NCI-H510A treated with DMSO at 0.1 percent for 48 hours (cell line): ENCODE measurements at places on chromosomes 1 and 21.

- no peak for DNase-seq
Measured at GRCh38 chr1:107559881-107560280, 405.1 kb downstream of the VAV3 start.

DNA sequence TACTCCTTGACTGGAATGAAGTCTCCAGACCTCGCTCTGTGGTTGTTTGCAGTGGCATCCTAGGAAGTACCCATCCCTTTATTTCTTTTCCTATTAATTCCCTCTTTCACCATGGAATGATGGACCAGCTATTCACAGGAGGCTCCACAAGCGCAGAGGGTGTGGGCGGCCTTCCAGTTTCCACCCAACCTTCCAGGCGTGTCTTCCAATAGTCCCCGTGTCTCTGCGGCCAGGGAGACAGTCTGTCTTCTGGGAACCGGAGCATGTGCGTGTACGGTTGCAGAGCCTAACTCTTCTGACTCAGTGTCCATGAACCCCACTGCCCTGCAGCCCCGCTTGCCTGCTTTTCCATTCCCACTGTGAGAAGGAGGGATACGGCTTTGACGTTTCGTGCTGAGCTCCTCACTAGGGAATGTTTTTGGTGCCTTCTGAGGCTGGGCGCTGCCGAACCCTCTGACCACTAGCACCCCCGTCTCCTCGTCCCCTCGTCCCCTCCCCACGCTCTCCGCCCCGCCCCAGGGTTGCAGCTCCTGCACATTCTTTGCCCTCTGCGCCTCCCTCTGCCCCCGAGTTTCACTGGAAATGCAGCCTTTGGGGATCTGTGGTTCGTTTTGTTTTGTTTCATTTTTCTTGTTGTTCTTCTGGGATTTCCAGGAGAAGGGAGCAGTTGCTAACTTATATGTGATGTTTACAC, 26.3 kb upstream of the FAM3B start:
- DNase-seq = no peak

- no peak for DNase-seq
Measured at GRCh38 chr1:201775380-201775779, 53.6 kb upstream of the IPO9 start.

- no peak for DNase-seq
Measured at GRCh38 chr21:46562964-46563607, 41.8 kb downstream of the S100B start.

DNA sequence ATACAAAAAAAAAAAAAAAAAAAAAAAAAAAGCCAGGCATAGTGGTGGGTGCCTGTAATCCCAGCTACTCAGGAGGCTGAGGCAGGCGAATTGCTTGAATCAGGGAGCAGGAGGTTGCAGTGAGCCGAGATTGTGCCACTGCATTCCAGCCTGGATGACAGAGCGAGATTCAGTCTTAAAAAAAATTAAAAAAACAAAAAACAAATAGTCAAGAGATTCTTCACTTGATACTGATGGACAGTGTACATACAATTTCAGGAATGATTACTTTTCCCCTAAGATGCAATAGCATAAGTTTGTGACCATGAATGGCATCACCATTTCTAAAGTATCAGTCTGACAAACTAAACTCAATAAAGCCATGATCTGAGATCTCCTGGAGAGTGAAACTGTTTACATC, 60.8 kb upstream of the IVNS1ABP start:
- DNase-seq = no peak

GRCh38 chr1:164440232-164440631, 118.8 kb upstream of the PBX1 start:
- no peak for DNase-seq

- no peak for DNase-seq
Measured at GRCh38 chr1:40785446-40785845, 1.9 kb downstream of the KCNQ4 start.

DNA sequence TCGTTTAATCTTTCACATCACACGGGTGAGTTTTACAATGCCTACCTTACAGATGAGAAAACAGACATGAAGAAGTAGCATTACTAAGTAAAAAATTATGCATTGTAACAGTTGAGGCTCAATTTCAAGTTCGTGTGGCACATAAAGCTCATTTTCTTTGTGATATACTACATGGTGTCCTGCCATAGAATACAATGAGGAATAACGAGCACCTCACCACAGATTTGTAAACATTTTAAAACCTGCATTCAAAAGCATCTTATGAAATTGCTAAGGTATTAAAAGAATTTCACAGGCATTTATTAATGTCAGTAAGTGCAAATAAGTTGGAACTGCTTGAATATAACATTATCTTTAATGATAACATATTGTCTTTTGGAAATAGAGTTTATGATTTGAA, 47.8 kb upstream of the DEPDC1 start:
- DNase-seq = no peak

GRCh38 chr1:59161136-59161535, 135.8 kb upstream of the FGGY start:
- no peak for DNase-seq
